ENCODE measurements at places on chromosomes 12 and 14. TPM values are rescaled to one million over a fixed set of nuclear protein-coding genes. Genes with fewer than 3 reads are reported as not detected.

DNA sequence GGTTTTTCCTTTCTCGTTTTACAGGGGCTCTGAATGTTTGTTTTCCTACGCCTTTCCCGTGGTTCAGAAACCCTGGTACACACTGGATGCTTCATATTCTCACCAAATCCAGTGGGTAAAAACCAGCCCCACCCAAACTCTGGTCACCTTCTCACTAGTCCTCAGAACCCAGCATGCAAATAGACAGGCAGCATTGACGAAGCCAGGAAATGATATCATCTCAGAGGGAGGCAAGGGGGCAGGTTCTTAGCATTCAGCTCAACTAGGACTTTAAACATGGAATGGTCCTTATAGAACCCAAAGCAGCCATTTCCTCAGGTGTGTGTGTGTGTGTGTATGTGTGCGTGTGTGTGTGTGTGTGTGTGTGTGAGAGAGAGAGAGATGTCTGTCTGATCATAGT lies 142.0 kb downstream of the KCNK10 start:
- DNase-seq: no peak

The INHBC gene
- not detected for total RNA-seq

The KRT73 gene
- not detected for total RNA-seq

GRCh38 chr12:103877934-103878510 lies 37.0 kb upstream of the NT5DC3 start:
- DNase-seq: peak; percentile 52

The SDSL gene
- 11.0 TPM for total RNA-seq

The SYCP3 gene
- total RNA-seq: not detected
